CD4-positive, alpha-beta T cell (primary cell): ENCODE measurements at places on chromosomes 2 and 18. TPM values are rescaled to one million over a fixed set of nuclear protein-coding genes. Genes with fewer than 3 reads are reported as not detected.

- DNase-seq, result no peak
Observed at GRCh38 chr2:214079032-214079431, 331.8 kb upstream of the VWC2L start.

The CPLX4 gene
- total RNA-seq, result not detected

DNA sequence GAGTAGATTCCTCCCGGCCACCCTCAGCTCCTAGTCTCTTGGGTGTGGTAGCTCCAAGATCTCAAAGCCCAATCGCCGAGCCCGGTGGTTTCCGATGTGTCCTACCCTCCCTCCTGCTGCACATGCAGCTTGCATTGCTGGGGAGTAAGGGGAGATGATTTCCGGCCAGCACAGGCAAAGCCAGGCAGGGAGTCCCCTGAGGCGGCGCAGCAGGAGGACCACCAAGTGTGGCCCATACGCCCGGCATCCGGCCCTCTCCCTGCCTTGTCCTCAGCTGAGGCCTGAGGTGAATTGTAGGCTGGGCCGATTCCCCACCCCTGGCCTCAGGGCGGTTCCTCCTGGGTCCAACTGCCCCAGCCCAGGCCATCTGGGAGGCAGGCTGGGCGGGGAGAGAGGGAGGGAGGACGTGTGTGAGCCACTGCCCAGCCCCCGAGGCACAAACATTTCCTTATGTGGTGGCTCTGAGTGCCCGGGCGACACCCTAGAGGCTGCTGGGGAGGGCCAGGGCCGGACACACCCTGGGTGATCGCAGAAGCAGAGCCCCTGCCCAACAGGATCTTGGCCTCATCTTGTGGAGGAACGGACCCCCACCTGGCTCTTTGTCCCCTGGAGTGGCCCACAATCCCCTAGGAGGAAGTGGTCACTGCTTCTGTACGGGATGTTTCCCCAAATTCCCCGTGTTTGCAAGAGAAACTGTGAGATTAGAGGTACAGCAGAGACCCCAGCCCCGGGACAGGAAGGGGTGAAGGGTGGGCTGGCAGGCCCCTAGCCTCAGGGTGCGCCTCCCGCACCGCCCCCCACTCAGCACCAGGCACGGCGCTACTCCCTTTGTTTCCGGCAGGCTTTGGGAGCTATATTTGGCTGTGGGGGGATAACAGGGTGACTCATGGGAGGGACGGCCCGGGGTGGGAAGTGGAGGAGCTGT, 41.9 kb upstream of the PTMA start:
- no peak for DNase-seq

- peak; percentile 10 for DNase-seq
Observed at GRCh38 chr2:173355132-173355865, 627 bp downstream of the CDCA7 start.

DNA sequence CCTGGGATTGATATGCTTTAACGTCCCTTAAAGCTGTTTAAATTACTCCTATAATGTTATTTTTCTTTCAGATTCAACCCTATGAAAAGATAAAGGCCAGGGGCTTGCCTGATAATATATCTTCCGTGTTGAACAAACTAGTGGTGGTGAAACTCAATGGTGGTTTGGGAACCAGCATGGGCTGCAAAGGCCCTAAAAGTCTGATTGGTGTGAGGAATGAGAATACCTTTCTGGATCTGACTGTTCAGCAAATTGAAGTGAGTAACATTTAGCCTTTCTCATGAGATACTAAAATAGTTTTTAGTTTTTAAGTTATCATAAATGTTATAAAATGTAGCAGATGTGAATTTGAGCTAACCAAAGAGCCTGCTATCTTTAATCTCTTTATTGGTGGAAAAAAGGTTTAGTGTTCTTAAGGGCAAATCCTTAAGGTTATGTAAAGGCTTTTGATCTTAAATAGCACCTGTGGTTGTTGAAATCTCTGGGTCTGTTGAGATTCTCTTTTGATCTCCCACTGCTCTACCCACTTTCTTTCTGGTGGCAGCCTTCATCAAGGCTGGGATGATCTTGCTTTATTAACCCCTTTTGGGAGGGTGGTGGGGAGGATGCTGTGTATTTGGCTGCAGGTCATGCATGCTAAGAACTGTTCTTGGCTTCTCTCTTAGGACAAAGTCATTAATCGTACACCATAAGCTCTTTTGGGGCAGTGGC, 40.9 kb downstream of the UGP2 start:
- DNase-seq, result no peak

- no peak for DNase-seq
Observed at GRCh38 chr2:74831693-74832530, 2.0 kb upstream of the HK2 start.

- DNase-seq, result peak; percentile 16
Observed at GRCh38 chr18:13813271-13813849, 10.6 kb upstream of the MC5R start.

The DPP10 gene
- not detected for total RNA-seq

The CPO gene
- total RNA-seq, result not detected

- no peak for DNase-seq
Observed at GRCh38 chr2:149039213-149039724, 770 bp downstream of the LYPD6B start.

DNA sequence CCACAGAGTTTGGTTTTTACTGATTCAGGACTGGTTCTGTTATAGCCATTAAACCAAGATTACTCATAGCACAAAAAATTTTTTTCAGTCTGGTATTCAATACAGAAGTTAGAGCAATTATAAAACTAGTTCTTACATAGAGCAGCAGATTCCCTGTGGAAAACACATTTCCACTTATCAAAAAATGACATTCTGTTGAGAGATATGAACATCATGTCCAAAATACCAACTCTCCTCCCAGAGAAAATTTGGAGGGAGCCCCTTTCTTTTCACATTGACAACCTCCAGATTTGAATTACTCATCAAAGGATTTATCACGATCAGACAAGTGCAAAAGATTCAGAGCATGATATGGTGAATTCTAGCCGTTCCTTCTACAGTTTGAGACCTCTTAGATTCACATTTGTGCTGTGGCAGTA, 126.8 kb upstream of the SERPINE2 start:
- no peak for DNase-seq

GRCh38 chr18:35479911-35480586, 17.7 kb downstream of the INO80C start:
- no peak for DNase-seq

The KHK gene
- total RNA-seq, result 4.7 TPM

DNA sequence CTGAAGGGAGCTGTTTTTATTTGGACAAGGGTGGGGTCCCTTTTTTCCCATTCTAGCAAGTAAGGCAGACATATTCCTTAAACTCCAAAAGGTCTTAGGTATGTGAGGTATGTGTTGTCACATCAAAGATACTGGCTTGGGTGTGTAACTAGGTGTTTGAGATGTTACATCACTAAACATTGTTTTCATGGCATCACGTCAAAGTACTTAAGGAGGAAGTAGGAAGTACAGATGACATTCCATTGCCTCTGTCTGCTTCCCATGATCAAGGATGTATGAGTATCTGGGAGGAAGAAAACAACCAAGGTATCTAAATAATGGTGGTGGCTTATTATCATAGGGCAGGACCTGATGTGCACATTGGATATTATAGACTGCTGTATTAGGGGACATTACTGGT, 39.3 kb downstream of the CD302 start:
- DNase-seq, result no peak

GRCh38 chr2:96489663-96490062, 15.5 kb downstream of the NEURL3 start:
- DNase-seq, result no peak

The THSD7B gene
- not detected for total RNA-seq

DNA sequence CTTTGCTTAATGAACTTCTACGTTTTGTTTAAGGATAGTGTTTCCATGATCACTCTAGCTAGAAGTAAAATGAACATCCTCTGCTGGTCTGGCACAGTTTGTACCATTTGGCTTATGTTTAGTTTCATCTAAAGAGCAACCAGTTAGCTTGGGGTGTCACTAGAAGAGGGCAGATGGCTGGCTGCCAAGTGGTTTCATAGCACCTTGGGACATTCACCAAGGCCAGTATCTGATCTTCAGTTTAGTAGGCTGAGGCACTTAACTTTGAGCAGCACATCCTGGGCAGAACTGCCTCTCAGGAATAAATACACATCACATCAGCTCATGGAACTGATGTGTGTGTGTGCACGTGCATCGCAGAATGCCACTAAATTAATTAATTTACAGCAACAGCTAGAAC, 68.4 kb downstream of the NXPH2 start:
- no peak for DNase-seq

DNA sequence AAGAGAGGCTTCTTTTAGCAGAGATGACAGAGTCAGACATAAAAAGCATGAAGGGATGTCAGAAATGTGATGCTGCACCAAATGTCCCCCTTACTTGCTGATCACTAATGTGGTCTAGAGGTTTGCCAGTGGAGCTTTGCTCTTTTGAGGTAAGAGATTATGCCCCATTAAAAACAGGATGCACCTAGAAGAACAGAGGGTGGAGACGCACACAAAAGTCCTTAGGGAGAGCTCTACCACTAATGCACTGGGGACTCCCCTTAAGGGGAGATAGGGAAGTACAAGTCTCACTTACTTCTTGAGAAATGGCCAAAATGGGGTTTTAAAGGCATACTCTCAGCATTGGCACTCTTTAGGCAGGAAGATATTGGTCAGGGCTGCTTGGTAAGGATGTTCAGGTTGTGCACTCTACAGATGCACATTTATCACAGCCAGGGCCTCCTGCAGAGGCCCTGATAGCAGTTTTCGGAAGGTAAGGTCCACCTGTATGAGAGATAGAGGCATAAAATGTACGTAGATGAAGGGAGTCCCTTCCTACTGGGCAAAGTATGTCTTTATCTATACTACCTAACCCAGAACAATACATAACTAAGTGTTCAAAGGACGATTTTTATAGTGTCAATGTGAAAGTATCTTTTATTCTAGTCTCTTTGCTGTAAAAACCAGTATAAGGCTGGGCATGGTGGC, 17.0 kb upstream of the SCYGR1 start:
- peak; percentile 24 for DNase-seq

DNA sequence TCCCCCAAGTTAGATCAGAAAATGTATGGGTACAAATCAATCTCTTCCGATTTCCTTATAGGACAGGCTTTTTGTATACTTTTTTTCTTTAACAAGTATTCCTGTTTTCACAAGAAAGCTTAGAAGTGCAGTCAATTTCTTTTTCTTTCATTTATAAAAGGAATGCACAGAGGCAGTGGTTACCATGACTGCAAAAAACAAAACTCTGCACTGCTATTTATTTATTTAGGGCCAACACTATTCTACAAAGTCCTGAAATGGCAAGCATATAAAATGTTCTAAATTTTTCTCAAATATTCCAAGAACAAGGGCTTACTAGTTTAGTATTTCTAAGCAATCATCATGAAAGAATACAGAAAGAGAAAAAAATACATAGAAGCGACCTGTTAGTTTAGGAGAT, 22.2 kb downstream of the ATAD2B start:
- no peak for DNase-seq

DNA sequence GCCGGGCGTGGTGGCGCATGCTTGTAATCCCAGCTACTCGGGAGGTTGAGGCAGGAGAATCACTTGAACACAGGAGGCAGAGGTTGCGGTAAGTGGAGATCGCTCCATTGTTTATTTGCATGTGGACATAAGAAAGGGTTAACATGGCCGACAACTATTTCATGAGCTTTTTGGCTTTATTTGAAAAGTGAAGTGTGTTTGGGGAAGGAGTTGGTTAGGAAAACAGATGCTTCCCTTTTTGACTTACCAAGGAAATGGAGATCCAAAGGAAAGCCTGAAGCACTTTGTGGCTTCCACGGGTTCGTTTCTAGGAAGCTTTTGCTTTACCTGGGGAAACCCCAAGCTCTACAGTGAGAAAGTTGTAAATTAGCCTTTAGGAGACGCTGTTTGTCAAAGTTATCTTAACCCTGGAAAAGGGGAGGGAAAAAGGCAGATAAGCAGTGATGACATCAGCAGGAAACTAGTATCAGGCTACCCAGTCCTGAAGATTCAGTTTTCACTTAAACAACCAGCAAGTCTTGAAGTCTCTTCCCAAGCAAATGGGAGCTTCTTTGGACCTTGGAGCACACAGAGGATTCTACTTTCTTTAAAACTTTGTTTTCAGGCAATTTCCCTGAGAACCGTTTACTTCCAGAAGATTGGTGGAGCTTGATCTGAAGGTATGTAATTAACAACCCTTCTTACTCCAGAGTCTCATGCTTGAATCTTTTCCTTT, at the start of gene CASP10:
Gene CASP10, plus strand, starts transcription at position 492 of the 715 bp plus-strand sequence. CDS start 2,637 bp downstream, outside the sequence.
- no peak for DNase-seq

DNA sequence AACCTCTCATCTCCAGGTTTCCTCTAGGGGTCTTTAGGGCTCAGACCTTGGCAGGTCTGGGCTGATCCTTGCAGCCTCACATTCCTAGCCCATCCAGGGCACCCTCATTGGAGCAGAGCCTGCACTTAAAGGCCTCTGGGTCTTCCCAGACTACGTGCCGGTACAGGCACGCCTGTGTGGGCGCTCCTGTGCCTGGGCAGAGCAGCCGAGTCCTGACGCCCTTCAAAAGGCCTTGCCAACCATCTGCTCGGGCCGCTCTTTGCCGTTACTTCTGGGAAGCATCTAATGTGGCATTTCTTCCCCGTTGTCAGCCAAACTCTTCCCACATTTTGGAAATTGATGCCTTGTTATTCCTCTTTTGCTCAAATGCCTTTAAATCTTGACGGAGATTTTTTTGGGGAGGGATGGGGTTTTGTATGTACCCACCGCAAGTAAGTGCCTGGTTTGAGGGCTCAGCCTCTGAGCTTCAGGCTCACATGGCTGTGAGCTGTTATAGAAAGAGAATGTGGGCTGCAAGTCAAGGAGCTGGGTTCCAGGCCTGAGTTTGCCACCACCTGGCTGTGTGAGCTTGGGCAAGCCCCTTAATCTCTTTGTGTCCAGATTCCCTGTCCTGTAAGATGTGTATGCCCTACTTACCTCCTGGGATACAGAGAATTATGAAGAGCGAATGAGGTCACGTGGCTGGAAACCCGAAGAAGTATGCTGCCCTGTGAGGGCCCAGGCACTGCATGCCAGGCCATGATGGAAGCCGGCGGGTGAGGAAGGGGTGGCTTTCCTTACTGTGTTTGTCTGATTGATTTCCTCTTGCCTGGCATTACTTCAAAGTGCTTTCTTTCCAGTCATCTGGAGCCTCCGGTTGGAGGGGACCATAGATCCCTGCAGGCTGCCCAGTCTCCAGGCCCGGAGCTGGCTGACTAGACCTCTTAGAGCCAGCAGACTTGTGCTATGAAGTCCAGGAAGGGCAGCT, 20.6 kb downstream of the EHD3 start:
- no peak for DNase-seq

- DNase-seq, result no peak
Observed at GRCh38 chr18:36493349-36494159, 196.0 kb downstream of the FHOD3 start.

DNA sequence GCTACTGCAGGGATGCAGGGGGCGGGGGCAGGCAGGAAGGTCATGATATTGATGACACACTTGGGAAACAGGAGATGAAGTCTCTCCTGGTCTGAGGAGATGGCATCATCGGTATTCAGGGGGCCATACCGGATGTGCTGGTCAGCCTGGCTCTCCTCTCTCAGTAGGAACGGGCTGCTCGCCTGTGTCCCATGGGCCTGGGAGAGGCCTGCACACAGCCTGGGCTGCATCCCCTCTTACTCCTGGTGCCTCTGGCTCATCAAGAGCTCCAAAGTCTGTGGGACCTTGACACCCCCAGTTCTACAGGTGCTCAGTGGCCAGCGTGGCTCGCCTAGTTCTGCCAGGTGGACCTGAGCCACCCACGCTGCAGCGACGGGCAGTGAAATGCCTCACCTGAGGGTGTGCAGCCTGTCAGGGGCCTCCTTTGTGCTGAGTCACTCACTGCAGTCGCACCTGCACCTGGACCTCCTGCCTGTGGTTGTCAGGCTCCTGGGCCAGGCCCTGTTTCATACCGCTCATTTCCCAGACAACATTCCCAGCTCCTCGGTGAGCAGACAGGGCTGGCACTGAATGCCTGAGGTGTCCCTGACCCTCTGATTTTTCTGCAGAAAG, 18.6 kb upstream of the CNDP1 start:
- DNase-seq, result no peak

The COMMD1 gene
- total RNA-seq, result 11.5 TPM

The TCF23 gene
- not detected for total RNA-seq
